ENCODE measurements at places on chromosomes 11 and 22.

GRCh38 chr11:1779034-1779805, 15.5 kb upstream of the CTSD start:
- no peak for DNase-seq

DNA sequence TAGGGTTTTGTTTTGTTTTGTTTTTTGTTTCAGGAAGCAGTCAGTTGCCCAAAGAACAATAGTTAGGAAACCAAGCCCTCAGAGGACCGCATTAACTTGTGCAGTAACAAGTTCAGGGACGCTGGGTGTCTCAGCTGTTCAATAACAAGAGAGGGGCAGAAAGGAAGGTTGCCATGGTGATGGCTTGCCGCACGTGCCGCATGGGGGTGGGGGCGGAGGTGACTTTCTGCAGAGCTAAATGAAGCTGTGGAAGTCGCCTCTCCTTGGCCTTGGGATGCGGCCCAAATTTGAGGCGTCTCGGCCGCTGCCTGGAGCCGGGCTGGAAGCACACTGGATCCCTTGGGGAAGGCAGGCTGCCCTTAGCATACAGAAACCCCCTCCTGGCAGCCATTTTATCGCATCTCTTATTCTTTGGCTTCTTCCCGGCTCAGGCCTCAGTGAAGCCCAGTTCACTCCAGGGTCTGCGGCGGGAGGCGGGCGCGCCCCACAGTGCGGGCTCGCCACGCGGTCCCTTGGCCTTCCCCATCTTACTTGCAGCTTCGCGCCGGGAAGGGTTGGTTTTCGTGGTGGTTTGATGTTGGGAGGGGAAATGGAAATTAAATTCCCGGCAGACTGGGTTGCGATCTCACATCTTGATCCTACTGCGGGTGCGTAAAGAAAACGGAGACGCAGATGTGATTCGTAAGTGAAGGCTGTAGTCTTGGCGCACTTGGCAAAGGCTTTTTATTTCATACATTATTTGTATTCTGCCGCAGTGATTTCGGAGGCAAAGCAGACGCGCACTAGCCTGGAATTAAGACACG, 94.3 kb downstream of the SLC17A6 start:
- DNase-seq: no peak

DNA sequence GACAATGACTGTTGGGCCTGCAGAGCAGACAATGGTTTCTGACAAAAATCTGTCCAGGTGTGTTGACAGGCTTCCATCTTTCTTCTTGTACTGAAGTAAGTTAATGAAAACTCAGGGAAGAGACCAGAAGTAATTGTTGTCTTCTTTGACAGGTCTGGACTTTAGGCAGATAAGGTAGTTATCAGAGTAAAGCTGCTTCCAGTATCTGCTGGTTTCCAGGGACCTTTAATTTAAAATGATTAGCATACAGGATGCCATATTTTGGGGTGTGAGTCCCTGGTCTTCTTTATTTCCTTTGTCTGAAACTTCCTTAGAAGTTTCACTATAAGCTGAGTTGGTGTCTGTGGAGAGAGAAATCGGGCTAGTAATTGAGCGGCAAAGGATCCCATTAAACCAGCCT, 1.4 kb downstream of the TMX2 start:
- DNase-seq: no peak

- DNase-seq: no peak
Observed at GRCh38 chr11:65100674-65101350, 4.8 kb downstream of the VPS51 start.

All from CD4-positive, alpha-beta T cell treated with Interleukin-17A for 4 hours (primary cell).